ENCODE measurements at places on chromosomes 7 and 10. TPM values are rescaled to one million over a fixed set of nuclear protein-coding genes. Genes with fewer than 3 reads are reported as not detected.

PRKRIP1 gene
- 19.0 TPM for total RNA-seq

OR6B1 gene
- total RNA-seq, result not detected

SSC4D gene
- total RNA-seq, result 0.32 TPM

CCT6A gene
- total RNA-seq, result 72.1 TPM

AGMO gene
- 0.65 TPM for total RNA-seq

MYO1G gene
- total RNA-seq, result 0.12 TPM

HKDC1 gene
- 0.16 TPM for total RNA-seq

CALN1 gene
- total RNA-seq, result not detected

SLC29A4 gene
- total RNA-seq, result 1.5 TPM

FAM25A gene
- not detected for total RNA-seq

SPACDR gene
- not detected for total RNA-seq

CASP7 gene
- 31.6 TPM for total RNA-seq

IQUB gene
- total RNA-seq, result 0.65 TPM

OR6V1 gene
- total RNA-seq, result not detected

SCIN gene
- total RNA-seq, result 1.1 TPM

EVX1 gene
- not detected for total RNA-seq

GFRA1 gene
- total RNA-seq, result 31.3 TPM

CCDC3 gene
- total RNA-seq, result 0.36 TPM

CALML5 gene
- total RNA-seq, result not detected

NUTM2E gene
- total RNA-seq, result not detected

SPDYE16 gene
- total RNA-seq, result not detected

RPP30 gene
- total RNA-seq, result 25.5 TPM

PRPS1L1 gene
- total RNA-seq, result not detected
